ENCODE measurements at places on chromosomes 16 and 17.
A peak's percentile ranks its signal among the peaks of the same experiment; 100 is the strongest.

DNA sequence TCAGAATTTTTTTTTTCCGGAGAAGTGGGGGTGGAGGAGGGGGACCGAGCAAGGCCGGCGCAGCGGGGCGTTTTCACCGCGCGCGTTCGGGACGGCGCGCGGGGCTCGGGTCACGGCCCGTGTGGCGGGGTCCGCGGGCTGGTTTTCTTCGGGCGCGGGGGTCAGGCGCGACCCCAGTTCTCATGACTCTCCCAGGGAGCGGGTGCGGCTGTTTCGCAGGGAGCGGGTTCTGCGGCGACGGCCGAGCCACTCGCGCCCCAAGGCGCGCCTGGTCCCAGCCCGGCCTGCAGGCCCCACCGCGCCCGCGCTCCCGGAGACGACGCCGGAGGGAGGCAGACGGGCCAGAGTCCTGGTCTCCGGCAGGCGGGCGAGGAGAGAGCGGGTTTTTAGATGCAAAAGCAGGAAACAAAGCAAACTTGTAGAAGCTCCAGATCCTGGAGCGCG is 1.0 kb downstream of the BAHCC1 start:
- DNase-seq, result no peak

DNA sequence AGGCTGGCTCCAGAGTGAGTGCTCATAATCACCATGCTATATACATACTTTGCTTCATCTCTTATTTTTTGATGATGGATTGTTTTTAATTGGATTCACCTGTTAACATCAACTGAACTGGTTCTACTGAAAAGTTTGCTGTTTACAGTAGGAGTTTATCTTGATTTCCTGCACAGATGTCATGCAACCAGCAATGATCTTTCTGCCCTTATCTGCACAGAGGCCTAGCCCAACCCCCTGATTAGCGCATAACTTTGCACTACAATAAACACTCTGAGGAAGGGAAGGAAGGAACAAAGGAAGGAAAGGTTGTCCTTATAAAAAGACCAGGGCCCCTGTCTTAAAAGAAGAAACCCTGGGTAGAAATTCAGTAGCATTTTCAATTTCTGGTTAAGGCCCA is 152.9 kb downstream of the RGS9 start:
- DNase-seq, result no peak

- DNase-seq, result peak; percentile 85
Observed at GRCh38 chr16:89060207-89060794, 33.4 kb upstream of the ACSF3 start.

DNA sequence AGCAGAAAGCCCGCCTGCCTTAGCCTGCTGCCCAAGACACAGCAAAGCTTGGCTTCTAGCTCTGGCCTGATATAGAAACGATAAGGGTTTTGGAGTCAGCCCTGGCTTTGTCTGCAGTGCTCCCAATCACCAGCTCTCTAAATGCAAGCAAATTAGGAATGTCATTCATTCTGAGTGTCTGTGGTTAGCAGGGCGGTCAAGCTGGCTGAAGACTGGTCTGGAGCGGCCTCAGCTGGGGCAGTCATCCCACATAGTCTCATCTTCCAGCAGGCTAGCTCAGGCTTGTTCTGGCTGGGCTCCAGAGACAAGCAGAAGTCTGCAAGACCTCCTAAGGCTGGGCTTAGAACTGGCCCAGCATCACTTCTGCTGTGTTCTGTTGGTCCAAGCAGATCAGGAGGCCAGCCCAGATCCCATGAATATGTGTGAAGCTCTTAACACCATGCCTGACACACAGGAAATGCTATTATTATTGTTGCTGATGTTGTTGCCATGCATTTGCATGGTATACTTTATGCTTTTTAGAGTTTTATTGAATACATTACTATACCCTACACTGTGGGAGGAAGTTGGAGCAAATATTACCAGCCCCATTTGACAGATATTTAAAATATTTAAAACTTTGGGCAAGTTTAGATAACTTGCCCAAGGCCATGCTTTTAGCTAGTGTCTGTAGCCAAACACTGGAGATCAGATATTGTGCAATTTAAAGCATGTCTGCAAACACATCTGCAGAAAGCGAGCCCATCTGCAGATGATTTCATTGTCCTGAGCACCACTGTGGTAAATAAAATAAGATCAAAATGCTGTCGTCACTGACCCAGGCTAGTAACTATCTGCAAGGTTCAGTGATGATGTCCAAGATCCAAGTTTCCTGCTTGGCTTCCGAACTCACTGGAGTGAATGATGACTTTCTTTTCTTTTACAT is 24.8 kb downstream of the TMC7 start:
- DNase-seq, result peak; percentile 16

DNA sequence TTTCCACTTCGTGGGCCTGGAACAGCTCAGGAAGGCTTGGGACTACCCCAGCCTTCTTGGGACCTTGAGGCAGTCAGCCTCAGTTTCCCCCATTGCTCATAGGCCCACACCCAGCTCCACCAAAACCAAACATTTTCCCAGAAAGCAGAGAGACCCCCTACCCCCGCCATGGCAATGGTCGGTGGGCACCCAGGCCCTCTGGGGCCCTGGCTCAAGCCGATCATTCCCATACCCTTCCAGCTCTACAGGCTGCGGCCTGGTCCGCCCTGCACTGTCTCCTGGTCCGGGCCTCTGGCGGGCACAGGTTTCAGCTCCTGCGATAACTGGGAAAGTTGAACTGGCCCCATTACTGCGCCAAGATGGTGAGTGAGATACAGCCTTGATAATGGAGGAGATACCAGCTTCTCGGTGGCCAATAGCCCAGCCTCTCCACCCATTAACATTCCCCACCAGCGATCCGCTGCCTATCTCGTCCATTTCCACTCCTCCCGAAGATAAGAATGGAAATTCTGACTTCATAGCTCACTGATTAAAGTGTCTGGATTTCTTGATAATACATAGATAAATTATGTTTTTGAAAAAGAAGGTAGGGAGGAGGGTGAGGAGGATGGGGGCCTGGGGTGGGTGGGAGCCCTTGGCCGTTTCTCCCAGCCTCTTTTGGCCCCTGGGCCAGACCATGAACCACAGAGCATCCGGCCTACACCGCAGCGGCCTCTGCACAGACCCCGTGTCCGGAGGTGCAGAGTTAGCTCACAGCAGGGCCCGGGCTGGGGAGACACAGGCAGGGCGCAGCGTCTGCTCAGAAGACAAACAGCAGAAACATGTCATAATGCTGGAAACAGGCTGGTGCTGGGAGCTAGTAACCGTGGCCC is 11.6 kb downstream of the ZFPM1 start:
- DNase-seq, result no peak

GRCh38 chr16:23509782-23510163 is 521 bp downstream of the GGA2 start:
- peak; percentile 47 for DNase-seq

GRCh38 chr16:88569614-88569984 is 604 bp upstream of the ZC3H18 start:
- no peak for DNase-seq

DNA sequence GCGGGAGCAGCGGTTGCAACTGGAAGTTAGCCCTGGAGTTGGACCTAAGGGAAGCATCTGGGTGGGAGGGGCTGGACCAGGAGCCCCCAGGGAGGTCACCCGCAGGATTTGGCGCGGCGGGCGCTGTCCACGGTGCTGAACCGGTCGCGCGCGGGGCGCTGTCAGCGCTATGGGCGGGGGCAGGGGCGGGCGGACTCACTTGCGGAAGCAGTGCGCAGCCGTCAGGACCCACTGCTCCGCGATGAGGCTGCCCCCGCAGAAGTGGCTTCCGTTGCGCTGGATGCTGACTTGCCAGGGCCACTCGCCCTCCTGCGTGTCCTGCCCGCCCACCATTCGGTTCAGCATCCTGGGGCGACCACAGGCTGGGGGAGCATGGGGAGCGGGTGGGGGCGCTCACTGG is 4.5 kb downstream of the PRSS27 start:
- DNase-seq, result peak; percentile 51

GRCh38 chr17:30717291-30718098 is 107.0 kb downstream of the CRLF3 start:
- no peak for DNase-seq

- peak; percentile 80 for DNase-seq
Observed at GRCh38 chr17:67628580-67629013, 89.1 kb upstream of the NOL11 start.

DNA sequence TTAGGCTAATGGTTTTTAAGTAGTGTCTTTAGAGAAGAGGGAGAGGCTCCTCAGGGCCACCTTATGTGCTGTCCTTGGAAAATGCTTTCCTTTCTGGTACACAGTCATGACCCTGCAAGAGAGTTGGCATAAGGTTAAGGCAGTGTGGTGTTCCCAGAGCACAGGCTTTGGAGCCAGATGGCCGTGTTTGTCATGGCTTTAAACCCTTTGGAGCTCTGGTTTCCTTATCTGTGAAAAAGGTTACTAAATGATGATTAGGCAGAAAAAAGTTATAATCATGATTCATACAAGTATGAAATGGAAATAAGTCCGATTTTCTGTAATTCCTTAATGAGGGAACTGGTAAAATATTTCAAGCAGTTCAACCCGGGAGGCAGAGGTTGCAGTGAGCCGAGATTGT is 13.2 kb downstream of the UTP4 start:
- no peak for DNase-seq

DNA sequence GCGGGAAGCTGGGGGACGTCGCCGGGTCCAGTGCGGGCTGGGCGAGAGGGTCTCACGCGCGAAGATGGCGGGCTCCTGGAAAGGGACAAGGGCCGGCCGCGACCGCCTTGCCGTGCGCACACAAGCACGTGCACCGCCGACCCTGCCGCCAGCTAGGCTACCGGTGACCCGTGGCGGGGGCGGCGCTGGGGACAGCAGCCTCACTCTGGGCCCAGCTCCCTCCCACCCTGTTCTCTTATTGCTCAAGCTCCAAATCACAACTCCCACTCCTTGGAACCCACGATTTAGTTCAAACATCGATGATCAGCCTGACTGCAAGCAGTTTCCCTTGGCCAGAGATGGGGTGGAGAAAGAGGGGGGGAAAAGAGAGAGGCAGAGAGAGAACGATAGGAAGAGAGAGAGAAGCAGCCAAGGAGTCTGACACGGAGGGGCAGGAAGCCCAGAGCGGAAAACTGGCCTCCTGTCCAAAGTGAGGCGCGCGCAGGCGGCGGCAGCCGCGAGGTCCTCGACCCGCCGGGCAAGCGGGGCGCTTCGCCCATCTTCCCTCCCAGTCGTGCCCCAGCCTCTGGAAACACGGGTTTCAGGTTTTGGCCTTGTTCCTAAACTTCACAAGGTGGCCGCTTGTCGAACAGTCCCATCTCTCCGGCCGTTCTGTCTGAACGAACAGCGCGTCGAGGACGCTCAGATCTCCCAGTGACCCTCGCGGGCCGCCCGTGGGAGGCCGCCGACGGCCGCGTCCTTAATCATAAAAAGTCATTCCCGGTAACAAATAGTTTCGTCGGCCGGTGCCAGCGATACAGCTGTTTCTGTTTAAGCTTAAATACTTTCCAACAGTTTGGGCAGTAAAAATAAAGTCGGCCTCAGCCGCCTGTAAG is 1.7 kb upstream of the CBX8 start:
- no peak for DNase-seq

Data from GM12865 (cell line).